GM12864 (cell line): ENCODE measurements at places on chromosomes 13 and 19.

- DNase-seq, result no peak
Measured at GRCh38 chr19:49921871-49922795, 6.9 kb upstream of the ATF5 start.

DNA sequence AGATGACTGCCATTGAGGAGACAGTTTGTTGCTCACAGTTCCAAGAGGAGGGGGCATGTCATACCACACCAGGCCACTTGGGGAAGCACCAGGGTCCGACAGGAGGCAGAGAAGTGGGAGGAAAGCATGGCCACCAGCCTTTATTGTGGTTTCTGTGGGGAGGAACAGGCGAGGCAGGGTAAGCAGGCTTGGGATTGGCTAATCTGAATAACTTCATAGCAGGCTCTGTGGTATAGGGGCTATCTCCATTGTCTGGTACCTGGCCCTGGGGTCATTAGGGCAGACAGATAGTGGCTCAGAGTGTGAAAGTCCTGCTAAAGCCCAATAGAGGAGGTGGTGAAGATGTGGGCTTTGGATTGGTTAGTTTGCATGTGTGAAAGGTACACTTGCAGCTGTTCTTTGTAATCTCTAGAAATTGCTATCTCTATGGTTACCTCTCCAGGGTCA is 35.5 kb downstream of the CBY2 start:
- DNase-seq, result no peak

- no peak for DNase-seq
Measured at GRCh38 chr19:4064149-4064495, 2.6 kb downstream of the ZBTB7A start.

- no peak for DNase-seq
Measured at GRCh38 chr19:40413291-40413845, at the start of gene PRX. PRX (minus strand) TSS chr19:40413378; CDS start chr19:40407932, 5,446 bp downstream.

- DNase-seq, result no peak
Measured at GRCh38 chr13:33561627-33562026, 256.3 kb upstream of the RFC3 start.

GRCh38 chr19:56015756-56016155 is 29.2 kb downstream of the NLRP5 start:
- DNase-seq, result no peak

DNA sequence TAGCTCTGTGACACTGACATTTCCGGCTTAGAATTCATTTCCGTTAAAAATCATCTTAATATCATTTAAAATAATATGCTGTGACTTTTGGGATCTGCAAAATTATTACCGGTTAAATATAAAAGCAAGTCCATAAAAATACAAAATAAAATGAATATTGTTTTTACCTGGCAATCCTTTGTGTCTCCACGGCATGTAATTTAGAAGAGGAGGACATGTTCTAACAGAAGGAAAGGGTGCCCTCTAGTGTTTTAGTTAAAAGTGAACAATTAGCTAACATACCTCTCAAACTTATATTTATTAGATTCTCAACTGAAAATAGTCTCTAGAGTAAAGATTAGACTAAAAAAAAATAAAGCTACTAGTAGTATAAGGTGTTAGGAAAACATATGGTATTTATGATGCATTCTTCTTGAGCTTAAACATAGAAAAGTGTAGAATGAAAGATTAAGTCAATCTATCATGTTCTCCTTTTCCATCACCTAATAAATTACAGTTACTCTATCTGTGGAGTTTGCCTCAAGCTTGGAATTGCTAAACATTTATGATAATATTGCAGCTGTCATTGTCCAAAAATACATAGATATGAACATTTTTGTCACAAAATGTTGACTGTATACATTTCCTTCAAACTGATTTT is 676.7 kb upstream of the SPRY2 start:
- DNase-seq, result no peak

GRCh38 chr13:98180092-98180491 is 3.0 kb upstream of the RNF113B start:
- no peak for DNase-seq

DNA sequence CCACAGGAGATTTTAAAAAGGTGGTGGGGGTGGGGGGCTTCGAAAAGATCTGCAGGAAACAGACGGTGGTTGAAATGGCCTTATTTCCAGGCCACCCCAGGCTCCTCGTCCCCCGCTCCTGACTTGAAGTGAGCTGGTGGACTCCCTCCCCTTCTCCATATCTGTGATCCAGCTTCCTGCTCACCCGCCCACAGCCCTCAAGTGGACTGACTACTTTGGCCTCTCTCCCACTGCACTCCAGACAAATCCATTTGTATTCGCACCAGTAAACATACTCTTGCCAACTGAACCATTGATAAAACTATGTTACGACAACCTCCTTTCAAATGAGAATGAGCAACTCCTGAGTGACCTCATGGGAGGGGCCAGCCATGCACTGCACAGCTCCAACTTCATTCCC is 259.5 kb downstream of the COL4A1 start:
- no peak for DNase-seq

DNA sequence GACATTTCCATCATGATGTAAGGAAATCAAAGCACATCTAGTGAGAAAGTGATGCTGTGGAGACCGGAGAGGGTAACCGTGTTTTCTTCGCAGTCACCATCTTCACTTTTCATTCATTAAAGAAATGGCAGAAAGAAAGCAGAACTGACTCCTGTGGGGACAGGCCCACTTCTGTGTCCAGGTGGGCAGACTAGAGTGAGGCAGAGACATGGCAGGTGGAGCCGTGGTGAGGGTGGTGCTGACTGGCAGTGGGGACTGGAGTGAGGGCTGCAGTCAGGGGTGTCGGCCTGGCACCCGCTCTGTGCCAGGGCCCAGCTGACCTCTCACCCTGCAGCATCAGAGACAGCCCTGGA is 71.4 kb upstream of the MCF2L start:
- DNase-seq, result no peak

GRCh38 chr19:55146705-55147273 is 2.2 kb downstream of the TNNT1 start:
- DNase-seq, result no peak

DNA sequence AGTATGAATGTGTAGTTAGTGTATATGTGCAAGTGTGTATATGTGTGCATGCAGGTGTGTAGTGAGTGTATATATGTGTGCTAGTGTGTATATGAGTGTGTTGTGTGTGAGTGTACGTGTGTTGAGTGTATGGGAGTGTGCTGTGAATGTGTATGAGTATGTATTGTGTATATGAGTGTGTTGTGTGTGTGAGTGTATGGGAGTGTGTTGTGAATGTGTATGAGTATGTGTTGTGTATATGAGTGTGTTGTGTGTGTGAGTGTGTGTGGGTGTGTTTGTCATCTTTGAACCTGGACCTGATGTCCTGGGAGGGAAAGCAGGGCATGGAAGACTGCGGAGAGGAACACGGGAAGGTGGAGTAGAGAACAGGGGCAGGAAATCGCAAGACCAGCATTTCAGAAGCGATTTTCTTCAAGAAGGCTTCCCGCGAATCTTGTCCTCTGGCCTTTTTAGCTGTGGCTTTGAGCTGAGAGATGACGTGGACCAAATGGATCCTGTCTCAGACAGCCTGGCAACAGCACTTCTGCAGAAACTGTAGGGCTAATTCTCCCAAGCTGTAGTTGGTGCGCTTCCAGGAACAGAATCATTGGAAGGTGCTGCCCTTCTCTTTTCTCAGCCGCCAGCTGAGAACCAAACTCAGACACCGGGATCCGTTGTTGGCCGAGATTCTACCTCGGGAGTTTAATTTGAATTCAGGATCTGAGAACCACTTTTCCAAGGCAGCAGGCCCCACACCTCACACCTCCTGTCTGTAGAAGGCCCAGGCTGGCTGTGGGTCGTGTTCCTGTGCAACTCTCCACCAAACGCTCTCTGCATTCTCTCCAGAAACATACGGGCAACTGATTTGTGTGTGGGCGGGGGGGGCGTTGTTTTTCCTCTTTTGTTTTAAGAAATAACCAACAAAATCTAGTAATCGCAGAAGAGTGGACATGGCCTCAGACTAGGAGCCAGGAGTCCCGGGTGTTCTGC is 94.7 kb upstream of the RAP2A start:
- DNase-seq, result no peak

DNA sequence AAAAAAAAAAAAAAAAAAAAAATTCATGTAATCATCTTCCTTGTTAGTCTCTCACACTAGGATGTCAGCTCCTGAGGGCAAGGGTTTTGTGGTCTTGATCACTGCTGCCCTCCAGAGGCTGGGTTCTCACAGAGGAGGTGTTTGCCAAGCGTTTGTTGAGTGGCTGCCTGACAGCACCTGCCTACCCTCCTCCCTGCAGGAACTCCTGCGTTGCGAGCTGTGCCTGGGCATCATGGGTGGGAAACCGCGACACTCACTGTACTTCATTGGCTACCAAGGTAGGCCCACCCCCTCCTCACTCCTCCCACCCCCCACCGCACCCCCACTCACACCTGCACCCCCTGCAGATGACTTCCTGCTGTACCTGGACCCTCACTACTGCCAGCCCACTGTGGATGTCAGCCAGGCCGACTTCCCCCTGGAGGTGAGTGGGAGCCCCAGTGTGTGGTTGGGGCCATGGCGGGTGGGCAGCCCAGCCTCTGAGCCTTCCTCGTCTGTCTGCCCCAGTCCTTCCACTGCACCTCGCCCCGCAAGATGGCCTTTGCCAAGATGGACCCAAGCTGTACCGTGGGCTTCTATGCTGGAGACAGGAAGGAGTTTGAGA is 8.1 kb downstream of the ATG4D start:
- no peak for DNase-seq

GRCh38 chr13:111536075-111536642 is 215.7 kb downstream of the TEX29 start:
- no peak for DNase-seq
